ENCODE measurements at places on chromosomes 12 and 14.
A peak's percentile ranks its signal among the peaks of the same experiment; 100 is the strongest.

- no peak for DNase-seq
These were observed 67.8 kb downstream of the TSHR start for GRCh38 chr14:81023095-81023710.

DNA sequence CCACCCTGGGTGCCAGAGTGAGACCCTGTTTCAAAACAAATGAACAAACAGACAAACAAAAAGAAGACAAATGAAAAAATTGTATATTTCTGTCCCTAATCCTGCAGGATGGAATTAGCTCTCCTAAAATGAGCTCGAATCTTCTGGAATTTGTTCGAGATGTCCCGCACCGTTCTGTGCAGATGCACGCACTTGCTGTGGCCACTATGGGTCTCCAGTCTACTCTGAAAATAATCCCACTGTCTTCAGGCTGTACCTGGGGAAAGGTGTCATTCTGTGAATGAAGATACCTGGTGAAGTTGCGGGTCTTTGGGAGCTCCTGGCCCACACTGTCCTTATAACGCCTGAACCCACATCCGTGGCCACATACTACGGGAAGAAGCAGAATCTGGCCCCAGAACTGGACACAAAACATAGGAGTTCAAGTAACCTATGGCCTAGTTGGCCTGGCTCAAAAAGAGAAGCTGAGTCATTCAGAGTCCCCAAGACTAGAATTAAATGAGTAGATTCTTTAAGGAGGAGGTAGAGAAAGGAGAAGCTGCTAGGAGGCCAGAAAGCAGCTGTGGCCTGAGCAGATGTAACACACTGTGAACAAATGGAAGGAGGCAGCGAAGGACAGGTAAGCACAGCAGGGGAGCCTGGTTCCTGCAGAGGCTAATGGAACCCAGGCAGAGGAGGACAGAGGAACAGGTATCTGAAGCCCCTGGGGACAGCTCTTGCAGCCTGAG lies 108.6 kb downstream of the FOXN3 start:
- no peak for DNase-seq

DNA sequence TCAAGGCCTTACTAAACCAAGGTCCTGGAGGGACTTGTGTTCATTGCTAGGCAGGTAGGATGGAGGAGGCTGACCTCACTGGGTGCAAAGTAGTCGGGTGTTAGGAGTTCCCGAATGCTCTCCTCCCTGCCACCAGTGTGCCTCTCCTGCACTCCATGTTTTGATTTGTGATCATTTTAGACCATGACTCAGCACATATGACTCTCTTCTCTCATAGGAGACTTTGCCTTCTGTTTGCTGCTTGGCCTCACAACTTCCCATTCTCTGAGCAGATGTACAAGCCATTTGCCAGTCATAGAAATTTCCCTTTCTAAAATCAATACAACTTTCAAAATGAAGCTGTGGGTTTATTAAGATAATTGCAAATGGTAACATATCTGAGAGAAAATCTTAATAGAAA lies 46.6 kb upstream of the LRIG3 start:
- no peak for DNase-seq

- DNase-seq: no peak
These were observed 26.3 kb downstream of the PDE6H start for GRCh38 chr12:14999021-14999694.

DNA sequence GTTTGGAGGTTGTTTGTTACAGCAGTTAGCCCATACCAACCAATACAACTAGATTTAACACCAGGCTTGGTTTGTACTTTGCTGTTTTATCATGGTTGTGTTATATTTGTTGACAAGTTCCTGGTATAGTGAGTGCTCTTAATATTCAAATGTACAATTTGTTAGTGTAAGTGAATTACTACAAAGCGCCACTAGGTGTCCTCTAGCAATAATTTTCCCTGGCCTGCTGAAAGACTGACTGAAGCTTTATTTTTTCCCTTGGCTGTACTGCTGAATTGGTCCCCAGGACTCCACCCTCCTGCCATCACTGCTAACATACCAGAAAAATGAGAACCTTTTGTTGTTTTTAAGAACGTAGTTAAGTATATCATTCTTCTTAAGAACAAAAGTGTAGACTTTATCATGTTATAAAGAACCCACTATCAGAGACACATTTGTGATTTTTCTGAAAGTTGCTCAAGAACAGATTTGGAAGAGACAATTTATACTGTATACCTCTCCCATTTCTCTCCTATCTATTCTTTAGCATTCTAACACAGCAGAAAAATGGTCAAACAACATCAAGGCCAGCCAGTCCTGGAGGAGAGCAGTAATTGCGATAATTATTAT lies 75.3 kb upstream of the FAR2 start:
- DNase-seq: peak; percentile 53

- peak; percentile 19 for DNase-seq
These were observed 171.1 kb downstream of the DACT1 start for GRCh38 chr14:58808828-58809227.

DNA sequence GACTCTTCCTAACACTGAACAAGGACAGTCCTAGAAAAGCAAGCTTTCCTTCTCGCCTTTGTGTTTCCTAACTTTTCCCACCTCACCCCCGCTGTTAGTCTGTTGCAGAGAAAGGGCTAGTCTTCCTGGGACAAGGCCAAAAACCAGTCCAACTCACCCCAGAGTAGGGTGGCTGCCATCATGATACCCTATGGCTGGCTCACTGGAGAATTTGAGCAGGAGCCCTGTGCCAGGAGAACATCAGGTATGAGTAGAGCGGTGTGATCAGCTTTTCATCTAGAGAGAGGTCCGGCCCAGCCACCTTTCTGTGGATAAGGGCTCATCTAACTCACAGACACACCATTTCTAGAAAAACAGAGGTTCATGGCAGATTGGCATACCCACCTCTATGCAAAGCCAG lies 16.7 kb upstream of the ZFP36L1 start:
- DNase-seq: no peak

- no peak for DNase-seq
These were observed 117.2 kb upstream of the DNM1L start for GRCh38 chr12:32561931-32562341.

DNA sequence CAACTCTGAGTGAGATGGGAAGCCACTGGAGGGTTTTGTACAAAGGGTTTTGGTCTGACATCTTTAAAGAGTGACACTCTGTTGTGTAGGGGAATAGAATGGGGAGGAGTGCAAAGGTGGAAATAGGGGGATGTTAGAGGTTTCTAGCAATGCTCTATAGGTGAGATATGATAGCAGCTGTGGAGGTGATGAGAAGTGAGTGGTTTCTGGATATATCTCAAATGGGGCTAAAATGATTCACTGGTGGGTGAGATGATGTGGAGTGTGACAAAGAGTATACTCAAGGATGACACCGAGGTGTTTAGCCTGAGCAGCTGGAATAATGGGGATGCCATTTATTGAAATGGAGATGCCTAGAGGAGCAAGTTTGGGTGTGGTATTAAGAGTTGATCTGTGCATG lies 426.4 kb downstream of the PCNX1 start:
- no peak for DNase-seq

GRCh38 chr12:109193896-109194295 lies 77.5 kb downstream of the ACACB start:
- DNase-seq: no peak

DNA sequence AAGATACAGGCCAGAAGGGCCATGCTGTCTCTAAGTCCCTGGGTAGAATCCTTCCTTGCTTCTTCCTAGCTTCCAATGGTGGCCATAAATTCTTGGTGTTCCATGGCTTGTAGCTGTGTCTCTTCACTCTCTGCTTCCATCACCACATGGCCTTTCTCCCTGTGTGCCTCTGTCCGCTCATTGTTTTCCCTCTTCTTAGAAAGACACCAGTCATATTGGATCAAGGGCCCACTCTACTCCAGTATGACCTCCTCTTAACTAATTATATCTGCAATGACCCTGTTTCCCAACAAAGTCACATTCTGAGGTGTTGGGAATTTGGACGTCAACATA lies 7.6 kb upstream of the MAP1LC3B2 start:
- DNase-seq: no peak

Data from cerebellar cortex (tissue), 1 donor.